ENCODE measurements at places on chromosomes 7 and 10. TPM values are rescaled to one million over a fixed set of nuclear protein-coding genes. Genes with fewer than 3 reads are reported as not detected.

DNA sequence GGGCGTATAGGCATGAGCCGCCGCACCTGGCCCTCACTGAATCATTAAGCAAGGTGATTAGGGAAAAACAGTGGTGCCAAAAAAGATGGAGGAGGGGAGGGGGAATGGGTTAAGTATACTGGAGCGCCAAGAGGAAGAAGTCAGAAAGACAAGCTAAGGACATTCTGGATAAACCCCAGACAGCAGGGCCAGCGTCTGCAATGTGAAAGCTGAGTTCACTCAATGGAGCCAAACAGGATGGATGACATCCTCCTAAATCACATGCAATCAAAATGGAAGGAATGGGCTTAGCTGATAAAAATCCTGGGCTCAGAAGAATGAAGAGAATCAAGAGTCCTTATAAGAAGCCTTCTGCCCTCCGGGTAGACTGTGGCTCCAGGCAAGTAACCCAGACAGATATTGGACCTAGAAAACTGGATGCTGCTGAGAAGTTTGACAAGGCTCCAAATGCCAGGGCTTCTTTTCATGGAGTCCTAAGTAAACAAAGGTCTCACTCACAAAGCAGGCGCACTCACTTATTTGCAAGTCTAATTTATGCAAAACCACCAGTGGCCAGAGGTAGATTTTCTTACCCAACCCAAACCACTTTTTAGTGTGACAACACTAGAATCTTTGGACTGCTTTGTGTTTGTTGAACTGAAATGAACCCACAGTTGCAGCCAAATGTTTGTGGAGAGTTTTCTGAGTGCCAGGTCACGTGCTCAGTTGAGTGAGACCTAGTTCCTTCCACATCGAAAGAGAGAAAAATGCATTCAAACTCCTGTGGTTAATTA lies 519.1 kb upstream of the AUTS2 start:
- no peak for DNase-seq

GRCh38 chr7:2204446-2204845 lies 28.3 kb downstream of the MAD1L1 start:
- no peak for DNase-seq

DNA sequence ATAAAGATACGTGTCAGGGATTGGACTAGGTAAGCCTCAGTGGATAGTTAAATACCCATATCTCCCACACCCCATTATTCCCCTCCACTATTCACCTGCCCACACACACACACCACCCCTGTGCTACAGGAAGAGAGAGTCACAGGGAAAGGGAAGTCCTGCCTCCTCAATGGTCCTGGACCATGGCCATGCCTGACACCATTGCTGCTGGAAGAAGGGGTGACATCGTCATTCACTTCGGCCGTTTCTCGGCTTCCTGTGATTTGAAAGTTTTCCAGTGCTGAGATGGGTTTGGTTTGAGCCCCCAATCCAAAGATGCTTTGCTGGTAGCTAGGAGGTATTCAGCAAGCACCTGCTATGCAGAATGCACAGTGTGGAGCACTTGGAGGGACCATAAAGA lies 18.5 kb downstream of the PRKAG2 start:
- no peak for DNase-seq

DNA sequence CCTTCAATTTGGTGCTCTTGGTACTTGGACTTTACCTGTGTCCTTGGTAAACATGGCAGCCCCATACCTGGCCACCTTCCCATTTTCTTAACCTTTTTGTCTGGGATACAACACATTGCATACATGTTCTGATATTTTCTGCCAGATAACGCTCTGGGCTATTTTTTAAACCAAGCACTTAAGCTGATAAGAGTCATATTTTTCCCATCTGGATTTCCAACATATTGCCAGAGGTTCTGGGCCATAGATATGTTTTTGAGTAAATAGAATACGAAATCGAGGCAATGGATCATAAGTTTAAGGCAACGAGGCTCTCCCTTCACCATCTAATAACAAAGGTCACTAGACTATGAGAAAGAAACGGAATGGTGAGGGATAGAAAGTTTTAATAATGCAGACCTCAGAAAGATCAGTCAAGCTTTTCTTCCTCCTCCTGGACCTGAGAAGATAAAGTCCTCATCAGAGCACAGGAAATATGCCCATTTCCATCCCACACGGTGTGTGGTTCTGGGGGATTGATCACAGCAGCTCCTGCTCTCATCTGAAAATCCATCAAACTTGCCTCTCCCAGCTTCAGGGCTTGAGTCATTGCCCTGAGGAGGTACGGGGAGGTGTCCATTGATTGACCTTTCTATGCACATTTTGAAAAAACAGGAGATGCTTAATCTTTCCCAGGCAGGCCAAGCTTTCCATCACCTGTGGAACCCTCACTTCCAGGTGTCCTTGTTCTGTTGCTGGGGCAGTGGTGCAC lies 257.2 kb downstream of the GFRA1 start:
- DNase-seq: no peak

HOXA9 gene
- not detected for polyA plus RNA-seq

BCL7B gene
- 81.8 TPM for polyA plus RNA-seq

EN2 gene
- polyA plus RNA-seq: not detected
